Stimulated activated CD4-positive, alpha-beta T cell treated with anti-CD3 and anti-CD28 coated beads, Interleukin-15, amount 100 ng/mL, for 1 hour (primary cell): ENCODE measurements at places on chromosomes 4 and X.

- DNase-seq = no peak
Measured at GRCh38 chrX:7889680-7890079, 37.5 kb downstream of the PNPLA4 start.

DNA sequence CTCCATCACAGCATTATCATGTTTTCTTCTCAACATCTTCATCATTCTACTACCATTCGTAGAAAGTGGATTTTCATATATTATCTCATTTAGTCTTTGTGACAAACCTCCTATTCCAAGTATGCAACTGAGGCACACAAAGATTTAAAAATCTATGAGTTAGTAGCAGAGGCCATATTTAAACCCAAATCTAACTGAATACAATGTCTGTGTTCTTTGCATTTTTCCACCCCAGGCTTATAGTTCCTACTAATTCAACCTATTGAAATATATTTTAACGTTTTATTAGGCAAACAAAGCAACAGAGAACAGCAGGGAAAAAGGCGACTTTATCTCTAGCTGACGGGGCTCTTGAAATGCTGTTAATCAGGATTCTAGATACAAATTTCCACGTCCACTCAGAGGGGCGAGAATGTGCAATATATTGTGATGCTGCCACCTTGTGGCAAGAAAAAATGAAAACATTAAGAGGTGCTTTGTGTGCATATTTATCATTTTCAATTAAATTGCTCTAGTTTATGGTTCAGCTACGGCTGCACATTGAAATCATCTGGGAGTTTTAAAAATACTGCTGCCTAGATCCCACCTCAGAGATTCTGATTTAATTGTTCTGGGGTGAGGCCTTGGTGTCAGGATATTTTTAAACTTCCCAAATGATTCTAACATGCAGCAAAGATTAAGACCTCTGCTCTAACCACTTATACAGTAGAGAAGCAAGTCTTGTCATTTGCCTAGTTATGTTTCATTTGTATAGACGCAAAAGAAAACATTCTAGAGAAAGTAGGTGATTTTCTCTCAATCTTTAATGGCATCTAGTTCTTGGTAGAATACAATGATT, 315.9 kb downstream of the MAPK10 start:
- no peak for DNase-seq

DNA sequence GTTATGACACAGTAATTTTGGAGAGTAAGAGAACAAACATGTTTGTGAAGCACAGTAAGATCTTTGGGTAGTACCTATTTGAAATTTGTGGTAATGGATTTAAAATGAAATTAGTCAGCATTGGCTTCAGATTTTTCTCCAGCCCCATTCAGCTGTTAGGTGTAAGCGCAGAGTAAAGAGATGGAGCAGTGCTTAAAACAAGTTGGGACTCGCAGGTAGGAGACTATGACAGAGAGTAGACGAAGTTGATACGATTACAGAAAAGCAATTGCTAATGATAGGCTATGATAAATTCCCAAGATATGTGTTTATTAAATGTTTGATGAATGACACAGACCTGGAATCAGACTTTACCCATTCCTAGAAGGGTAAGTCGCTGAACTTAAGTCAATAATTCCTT, 72.6 kb downstream of the CHIC2 start:
- no peak for DNase-seq

GRCh38 chrX:131821945-131822622, 201.0 kb upstream of the STK26 start:
- no peak for DNase-seq

- DNase-seq = no peak
Measured at GRCh38 chr4:169341490-169341889, 70.7 kb upstream of the SH3RF1 start.

GRCh38 chr4:16120720-16121119, 36.9 kb upstream of the PROM1 start:
- no peak for DNase-seq

- no peak for DNase-seq
Measured at GRCh38 chrX:11381464-11381863, 88.3 kb downstream of the AMELX start.

DNA sequence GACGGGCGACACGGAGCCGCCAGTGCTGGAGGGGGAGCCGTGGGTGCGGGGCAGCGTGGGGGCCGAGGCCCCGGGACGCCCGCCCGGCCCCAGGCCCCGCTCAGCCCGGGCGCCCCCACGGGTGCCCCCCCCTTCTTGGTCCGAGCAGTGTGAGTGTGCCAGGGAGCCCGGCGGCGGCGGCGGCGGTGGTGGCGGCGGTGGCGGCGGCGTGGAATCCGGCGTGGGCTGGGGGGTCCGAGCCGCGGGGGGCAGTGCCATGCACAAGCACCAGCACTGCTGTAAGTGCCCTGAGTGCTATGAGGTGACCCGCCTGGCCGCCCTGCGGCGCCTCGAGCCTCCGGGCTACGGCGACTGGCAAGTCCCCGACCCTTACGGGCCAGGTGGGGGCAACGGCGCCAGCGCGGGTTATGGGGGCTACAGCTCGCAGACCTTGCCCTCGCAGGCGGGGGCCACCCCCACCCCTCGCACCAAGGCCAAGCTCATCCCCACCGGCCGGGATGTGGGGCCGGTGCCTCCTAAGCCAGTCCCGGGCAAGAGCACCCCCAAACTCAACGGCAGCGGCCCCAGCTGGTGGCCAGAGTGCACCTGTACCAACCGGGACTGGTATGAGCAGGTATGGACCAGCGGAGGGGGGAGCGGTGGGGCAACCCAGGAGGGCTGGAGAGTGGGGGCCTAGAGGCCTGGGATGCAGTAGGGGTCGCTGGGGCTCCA, 466 bp downstream of the DLG3 start:
- DNase-seq = no peak

DNA sequence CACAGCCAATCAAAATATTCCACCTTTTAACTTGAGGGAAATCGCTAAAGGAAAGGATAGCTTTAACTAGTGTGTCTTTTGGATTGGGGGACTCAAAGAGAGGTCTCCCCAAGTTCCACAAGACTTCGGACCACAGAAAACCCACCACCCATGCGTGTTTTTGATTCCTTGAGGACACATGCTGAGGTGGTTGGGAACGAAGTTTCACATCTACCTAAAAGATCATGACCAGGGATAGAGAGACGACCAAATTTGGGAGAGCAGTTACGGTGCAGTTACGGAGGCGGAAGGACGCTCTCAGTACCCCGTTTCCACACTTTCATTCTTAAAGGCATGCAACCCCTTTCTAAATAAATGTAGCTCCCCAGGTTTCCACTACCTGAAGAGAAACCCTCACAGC, 1.1 kb downstream of the PCYT1B start:
- no peak for DNase-seq

- no peak for DNase-seq
Measured at GRCh38 chr4:102387552-102388150, 42.4 kb upstream of the SLC39A8 start.

DNA sequence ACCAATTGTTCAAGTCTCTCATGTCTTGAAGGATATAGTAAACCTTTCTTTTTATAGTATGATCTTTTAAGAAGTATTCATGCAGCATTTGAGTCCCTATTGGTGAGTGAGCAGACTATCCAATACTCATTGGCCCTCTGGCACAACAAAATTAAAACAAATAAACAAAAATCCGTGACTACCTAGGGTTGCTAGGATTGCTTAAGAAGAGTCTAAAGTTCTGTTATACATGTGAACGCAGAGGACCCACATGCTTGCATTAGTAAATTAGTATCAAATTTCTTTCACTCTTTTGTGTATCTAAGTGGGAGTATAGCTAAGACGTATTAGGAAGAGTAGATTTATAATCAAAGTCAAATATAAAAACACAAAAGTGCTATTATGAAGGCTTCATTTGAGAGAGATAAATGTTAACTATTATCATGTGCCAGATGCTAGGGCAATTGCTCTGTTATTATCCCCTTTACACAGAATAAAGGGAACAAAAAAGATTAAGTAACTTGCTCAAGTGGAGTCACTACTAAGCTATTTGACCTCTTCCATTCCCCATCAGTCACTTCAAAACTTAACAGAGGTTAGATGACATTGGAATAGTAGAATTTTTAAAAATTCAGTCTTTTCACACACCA, 29.2 kb upstream of the LARP1B start:
- DNase-seq = no peak

GRCh38 chr4:131258361-131258760, 1890.7 kb upstream of the PCDH10 start:
- DNase-seq = no peak

- DNase-seq = no peak
Measured at GRCh38 chr4:2096073-2096609, 37.0 kb downstream of the NAT8L start.

DNA sequence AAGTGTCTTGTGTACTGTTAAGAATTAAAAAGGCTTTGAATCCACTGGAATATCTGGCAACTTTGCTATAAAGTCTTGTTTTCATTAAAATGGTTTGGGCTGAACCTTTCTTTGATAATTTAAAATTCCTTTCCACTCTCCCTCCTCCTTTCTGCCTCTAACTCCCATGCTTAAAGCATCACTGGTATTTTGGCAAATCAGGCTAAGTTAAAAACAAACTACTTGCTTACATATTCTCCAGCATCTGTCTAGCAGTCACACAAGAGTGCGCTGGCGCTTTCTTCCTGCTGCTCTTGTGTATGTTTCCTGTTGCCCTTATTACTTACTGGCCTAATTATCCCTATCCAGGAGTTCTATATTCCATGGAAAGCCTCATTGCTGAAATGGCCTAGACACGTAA, 136.6 kb downstream of the VEGFC start:
- DNase-seq = no peak

DNA sequence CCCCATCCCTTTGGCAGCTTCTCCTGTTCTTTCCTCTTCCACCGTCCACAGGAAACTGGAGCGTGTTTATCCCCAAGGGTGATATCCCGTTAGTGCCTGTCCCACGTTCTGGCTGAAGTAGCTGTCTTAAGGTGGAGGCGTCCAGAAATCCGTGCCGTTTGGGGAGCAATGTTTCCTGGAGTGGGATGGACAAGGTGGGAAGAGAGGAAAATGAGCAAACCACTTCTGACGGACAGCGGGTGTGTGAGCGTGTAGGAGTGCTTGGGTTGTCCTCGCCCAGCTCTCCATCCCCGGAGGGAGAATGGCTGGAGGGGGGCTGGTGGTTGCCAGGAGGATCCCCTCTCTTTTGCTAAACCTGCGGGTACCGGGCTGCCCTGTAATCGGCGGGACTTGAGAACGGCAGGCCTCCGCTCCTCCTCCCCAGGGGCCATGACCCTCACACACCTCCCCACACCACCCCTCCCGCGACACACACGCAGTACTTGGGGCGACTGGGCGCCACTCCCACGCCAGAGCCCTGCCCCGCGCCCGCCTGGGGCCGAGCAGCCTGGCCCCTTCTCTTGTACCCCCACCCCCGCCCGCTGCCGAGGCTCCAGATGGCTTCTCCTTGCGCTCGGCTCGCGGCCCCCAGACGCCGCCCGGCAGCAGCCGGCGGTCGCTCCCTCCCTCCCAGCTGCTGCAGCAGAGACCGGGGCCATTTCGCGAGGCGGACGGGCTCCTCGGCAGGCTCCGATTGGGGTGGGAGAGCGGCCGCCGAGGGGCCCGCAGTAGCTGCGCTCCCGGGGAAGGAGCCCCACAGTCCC, 13.9 kb upstream of the PRDM8 start:
- DNase-seq = no peak

DNA sequence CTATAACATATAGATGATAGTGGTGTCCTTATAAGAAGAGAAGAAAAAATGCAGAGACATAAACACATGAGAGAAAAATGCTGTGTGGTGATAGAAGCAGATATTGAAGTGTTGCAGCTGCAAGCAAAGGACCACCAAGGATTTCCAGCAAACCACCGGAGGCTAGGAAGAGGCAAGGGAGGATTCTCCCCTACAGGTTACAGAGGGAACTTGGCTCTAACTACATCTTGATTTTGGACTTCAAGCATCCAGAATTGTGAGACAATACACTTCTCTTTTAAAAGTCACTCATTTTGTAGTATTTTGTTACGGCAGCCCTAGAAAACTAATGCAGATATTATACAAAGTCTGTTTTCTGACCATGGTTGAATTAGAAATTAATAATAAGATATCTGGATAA, 30.4 kb upstream of the CHRDL1 start:
- no peak for DNase-seq

- no peak for DNase-seq
Measured at GRCh38 chr4:14790494-14790893, 211.8 kb upstream of the CPEB2 start.

DNA sequence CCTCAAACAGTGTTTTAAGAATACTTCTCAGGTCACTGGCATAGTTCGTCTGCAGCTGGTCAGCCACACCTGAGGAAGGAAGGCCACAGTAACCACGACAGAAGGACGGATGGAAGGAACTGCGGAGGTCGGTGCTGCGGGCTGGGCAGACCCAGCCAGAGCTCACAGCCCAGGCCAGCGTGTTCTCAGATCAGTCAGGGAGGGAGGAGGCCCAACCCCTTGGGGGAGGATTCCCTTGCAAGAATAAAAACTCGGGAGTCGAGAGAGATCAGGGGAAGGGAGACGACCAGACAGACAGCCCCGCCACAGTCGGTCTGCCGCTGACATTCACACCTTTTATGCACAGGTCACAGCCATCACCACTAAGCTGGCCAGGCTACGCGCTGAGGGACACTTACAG, 11.3 kb upstream of the MXD4 start:
- DNase-seq = no peak

- no peak for DNase-seq
Measured at GRCh38 chr4:90727938-90728337, 600.7 kb downstream of the CCSER1 start.

DNA sequence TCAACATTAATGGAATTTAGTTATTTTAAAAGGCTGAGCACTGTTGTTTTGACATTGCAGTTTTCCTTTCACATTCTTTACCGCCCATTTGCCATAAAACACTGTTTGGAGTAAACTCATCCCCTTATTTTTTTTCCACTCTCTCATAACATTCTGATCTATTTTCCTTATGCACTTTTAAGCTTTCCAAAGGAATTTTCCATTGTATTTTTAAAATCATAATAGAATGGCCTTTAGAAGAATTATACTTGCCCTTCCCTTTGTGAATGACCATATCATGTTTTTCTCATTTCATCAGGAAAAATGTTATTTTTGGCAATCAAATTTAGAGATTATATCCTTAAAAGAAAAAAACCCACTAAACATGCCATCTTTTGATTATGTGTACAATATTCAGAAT, 1074.2 kb downstream of the STIM2 start:
- DNase-seq = no peak

DNA sequence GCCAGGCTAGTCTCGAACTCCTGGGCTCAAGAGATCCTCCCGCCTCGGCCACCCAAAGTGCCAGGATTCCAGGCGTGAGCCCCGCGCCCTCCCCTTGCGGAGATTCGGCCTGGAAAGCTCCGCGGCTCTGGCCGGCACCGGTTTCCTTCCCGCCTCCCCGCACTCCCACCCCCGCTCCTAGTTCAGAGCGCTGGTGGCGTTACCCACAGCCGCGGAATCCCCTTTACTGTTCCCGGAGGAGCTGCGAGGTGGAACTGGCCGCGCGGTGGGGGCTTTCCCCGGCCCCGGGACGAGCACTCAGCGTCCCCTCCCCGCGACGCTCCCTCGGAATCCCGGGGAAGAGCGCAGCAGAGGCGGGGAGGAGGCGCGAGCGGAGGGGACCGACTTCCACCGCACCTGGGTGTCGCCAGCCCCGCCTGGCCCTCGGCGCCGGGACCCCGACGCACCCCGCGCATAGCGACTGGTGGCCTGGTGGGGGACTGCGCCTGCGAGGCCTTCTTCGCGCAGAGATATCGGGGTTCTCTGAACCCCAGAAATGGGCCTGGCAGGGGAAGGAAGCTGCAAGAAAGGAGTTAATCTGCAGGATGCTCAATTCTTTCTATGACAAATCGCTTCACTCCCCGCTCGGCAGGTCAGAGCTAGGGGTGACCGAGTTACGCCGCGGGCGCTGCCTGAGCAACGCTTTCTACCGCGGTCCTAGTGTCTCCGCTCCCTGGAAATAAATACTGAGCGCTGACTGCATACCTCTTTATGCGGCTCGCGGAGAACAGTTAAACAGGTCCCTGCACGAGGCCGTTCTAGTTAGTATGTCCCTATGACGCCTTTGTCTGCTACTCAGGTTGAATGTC, 14.6 kb upstream of the SLC25A4 start:
- DNase-seq = peak; percentile 14
